ENCODE measurements at places on chromosomes 16 and 17.

GRCh38 chr17:33106525-33107165, 115.0 kb downstream of the SPACA3 start:
- DNase-seq = no peak

- DNase-seq = peak; percentile 35
These were observed 92.8 kb downstream of the IRX3 start for GRCh38 chr16:54193665-54194333.

- no peak for DNase-seq
These were observed 34.1 kb downstream of the TLE7 start for GRCh38 chr16:71407731-71408130.

DNA sequence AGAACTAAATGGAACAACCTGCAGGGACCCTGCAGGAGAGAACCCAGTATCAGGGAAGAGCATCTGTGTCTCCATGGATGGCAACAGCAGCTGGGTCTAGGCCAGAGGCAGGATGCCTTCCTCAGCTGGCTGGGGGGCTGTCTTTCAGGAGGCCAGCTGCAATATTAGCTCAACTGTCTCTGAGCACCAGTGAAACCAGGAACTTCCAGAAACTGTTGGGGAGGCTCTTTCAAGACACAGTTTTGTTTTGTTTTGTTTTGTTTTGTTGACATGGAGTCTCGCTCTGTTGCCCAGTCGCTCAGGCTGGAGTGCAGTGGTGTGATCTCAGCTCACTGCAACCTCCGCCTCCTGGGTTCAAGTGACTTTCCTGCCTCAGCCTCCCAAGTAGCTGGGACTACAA, 7.6 kb downstream of the GPR142 start:
- no peak for DNase-seq

DNA sequence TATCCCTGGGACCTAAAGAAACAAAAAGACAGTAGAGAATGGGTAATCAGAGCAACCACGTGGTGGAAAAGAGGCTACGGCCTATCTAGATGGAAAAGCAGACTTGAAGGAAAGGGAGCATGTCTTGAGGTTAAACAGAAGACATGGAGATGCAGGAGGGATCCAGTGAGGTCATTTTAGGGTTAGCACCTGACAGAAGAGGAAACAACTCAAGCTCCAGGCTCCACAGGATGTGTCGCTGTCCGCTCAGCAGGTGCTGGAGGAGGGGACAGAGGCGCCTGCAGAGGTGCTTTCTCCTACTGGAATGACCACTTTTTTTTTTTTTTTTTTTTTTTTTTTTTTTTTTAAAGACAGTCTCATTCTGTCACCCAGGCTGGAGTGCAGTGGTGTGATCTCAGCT, 47.5 kb upstream of the CLEC3A start:
- DNase-seq = no peak

DNA sequence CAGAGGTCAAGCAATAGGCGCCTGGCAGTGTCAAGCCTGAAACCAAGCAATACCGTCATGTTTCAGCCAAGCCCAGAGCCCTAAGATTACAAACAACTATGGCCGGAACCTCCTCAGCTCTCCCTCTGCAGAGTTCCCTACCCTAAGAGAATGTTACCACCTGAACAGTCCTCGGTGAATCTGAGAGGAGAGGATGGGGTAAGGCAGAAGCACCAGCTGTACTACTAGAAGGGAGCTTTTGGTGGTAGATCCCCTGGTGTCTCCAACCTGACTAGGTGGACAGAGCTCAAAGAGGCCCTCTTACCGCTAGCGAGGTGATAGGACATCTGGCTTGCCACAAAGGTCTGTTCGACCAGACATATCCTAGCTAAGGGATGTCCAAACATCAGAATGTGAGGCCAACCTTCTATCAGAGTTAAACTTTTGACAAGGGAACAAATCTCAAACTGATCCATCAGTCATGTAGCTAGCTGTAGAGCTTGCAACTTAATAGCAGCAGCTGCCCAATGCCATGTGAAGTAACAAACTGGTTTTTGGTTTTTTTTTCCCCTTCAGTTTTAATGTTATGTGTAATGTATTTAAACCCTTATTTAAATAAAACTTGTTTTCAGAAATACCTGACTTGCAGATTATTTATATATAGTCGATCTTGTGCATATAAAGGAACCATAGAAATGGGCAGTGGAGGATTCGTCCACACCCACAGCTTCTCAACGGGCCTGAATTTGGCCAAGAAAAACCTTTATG, 2.5 kb downstream of the EIF1 start:
- no peak for DNase-seq

- no peak for DNase-seq
These were observed 16.3 kb downstream of the PIPOX start for GRCh38 chr17:29059281-29059680.

- no peak for DNase-seq
These were observed 190.2 kb upstream of the MPHOSPH6 start for GRCh38 chr16:82360024-82360783.

Data from keratinocyte (primary cell).